CD4-positive, alpha-beta T cell (primary cell): ENCODE measurements at places on chromosomes 12 and 14.

GRCh38 chr14:57928732-57929131 lies 62.8 kb upstream of the SLC35F4 start:
- no peak overlapping the region for H3K4me3 ChIP-seq
- H3K36me3 ChIP-seq, result no peaks in the 10 kb centered on the region
- no peaks in the 10 kb centered on the region for H3K4me1 ChIP-seq
- no peak overlapping the region for H3K27ac ChIP-seq

GRCh38 chr12:2957816-2958431 lies 1.3 kb upstream of the TEAD4 start:
- peaks cover 35% of the 10 kb centered on the region for H3K27me3 ChIP-seq
- no peak overlapping the region for H3K4me3 ChIP-seq
- H3K36me3 ChIP-seq, result no peaks in the 10 kb centered on the region
- no peak overlapping the region for H3K27ac ChIP-seq
- H3K4me1 ChIP-seq, result peaks cover 10% of the 10 kb centered on the region

DNA sequence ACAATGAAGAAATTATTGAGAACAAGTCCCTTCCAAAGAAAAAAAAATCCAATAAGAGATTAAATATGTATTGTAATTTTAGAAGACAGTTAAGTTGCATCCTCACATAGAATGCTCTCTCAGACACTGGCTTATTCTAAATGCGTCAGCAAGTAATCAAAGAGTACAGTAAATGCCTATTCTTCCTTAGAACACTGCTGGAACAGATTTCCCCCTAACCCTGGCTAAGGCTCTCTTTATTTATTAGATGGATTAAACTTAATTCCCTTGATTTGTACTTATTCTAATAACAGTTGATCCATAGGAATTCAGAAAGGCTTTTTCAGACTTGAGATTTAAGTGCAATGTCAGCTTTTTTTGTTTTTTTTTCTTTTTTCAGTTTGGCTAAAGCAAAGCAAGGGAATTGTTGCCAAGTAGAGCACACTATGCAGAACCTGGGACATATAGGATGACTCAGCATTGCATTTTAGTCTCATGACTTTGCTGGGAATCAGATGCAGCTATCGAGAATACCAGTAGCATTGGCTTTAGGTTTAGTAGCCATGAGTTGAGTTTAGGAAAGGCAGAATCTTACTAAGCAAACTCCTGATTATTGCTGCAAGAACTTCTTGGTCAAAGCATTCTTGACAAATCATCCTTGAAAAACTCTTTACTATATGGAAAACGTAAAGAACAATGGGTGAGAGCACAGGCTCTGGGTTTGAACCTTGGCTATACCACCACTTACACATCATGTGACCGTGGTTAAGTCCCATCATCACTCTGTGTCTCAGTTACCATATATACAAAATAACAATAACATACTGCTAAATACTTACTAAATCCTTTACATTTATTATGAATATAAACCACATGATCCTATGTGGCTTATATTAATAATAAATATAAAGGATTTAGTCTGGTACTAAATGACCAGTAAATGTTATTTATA lies 26.7 kb downstream of the MED21 start:
- no peaks in the 10 kb centered on the region for H3K27me3 ChIP-seq
- H3K4me1 ChIP-seq, result no peaks in the 10 kb centered on the region
- DNase-seq, result no peak
- H3K27ac ChIP-seq, result no peak overlapping the region
- no peak overlapping the region for H3K4me3 ChIP-seq
- H3K36me3 ChIP-seq, result no peaks in the 10 kb centered on the region

- no peak overlapping the region for H3K4me3 ChIP-seq
- no peaks in the 10 kb centered on the region for H3K36me3 ChIP-seq
- no peak for DNase-seq
- no peak overlapping the region for H3K27ac ChIP-seq
- no peaks in the 10 kb centered on the region for H3K4me1 ChIP-seq
Measured at GRCh38 chr12:82593143-82593542, 93.6 kb upstream of the TMTC2 start.

GRCh38 chr14:34147461-34147860 lies 196.6 kb upstream of the EGLN3 start:
- H3K36me3 ChIP-seq, result no peaks in the 10 kb centered on the region
- no peaks in the 10 kb centered on the region for H3K27me3 ChIP-seq
- H3K27ac ChIP-seq, result no peak overlapping the region
- no peaks in the 10 kb centered on the region for H3K4me1 ChIP-seq
- H3K4me3 ChIP-seq, result no peak overlapping the region
- no peak for DNase-seq

- H3K36me3 ChIP-seq, result no peaks in the 10 kb centered on the region
- DNase-seq, result no peak
- H3K4me1 ChIP-seq, result no peaks in the 10 kb centered on the region
- no peak overlapping the region for H3K4me3 ChIP-seq
- peaks cover 51% of the 10 kb centered on the region for H3K27me3 ChIP-seq
Measured at GRCh38 chr14:100899884-100900771, 3.4 kb downstream of the RTL1 start.

- H3K4me1 ChIP-seq, result no peaks in the 10 kb centered on the region
- H3K27ac ChIP-seq, result no peak overlapping the region
- no peak overlapping the region for H3K4me3 ChIP-seq
- no peak for DNase-seq
- H3K36me3 ChIP-seq, result no peaks in the 10 kb centered on the region
Measured at GRCh38 chr14:23387916-23388882, 11.4 kb downstream of the CMTM5 start.

GRCh38 chr14:34051966-34052657 lies 101.2 kb upstream of the EGLN3 start:
- no peak for DNase-seq
- H3K36me3 ChIP-seq, result no peaks in the 10 kb centered on the region
- no peak overlapping the region for H3K4me3 ChIP-seq
- no peak overlapping the region for H3K27ac ChIP-seq
- no peaks in the 10 kb centered on the region for H3K27me3 ChIP-seq

DNA sequence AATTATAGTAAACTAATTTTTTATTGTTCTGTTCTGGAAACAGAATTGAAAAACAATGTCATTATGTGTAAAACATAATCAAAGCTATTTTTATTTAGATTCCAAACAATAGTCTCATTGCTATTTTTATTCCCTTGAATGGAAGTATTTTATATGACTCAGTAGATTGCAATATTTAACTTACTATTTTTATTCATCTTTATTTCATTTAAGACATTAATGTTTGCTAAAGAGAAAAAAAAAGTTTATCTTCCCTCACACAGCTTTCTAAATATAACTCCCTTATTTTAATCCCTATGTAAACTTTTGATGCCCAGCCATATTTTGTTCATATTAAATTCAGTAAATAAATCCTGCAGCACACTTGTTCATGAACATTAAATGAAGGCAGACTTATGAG lies 622.4 kb downstream of the SLC6A15 start:
- DNase-seq, result no peak
- no peaks in the 10 kb centered on the region for H3K36me3 ChIP-seq
- H3K27me3 ChIP-seq, result no peaks in the 10 kb centered on the region
- no peak overlapping the region for H3K4me3 ChIP-seq

DNA sequence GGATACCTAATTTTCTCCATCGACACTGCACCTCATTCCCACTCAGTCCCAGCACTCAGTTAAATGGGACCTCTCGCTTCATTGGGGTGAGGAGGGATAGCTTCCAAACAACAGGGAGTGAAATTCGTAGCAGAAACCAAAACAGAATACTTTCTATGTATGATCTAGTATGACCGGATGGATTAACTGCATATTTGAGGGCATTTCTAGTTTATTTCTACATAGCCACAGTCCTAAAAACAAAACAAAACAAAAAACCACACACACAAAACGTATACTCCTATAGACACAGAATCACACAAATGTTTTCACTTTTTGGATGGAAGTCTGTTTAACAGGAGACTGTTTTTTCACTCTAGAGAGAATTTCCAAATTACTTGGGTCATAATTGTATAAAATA lies 307.5 kb upstream of the FKBP4 start:
- no peaks in the 10 kb centered on the region for H3K4me1 ChIP-seq
- no peak overlapping the region for H3K27ac ChIP-seq
- no peak overlapping the region for H3K4me3 ChIP-seq
- no peaks in the 10 kb centered on the region for H3K36me3 ChIP-seq
- peaks cover 4% of the 10 kb centered on the region for H3K27me3 ChIP-seq
- DNase-seq, result no peak

GRCh38 chr12:94684416-94685142 lies 34.2 kb upstream of the TMCC3 start:
- no peak overlapping the region for H3K4me3 ChIP-seq
- no peaks in the 10 kb centered on the region for H3K27me3 ChIP-seq
- H3K4me1 ChIP-seq, result no peaks in the 10 kb centered on the region

DNA sequence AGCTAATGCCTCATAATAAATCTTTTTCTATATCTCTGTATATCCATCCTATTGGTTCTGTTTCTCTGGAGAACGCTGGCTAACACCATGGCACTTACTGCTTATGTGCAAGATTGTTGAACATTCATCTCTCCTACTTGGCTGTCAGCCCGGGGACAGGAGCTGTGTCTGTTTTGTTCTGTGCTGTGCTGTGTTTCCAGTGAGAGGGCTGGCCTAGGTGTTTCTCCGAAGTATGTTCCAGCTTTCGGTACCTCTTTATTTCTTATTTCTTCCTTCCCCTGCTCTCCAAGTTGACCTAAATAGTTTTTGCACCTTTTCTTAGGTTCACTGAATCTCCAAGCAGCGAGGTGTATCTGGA lies 18.8 kb upstream of the NR4A1 start:
- no peaks in the 10 kb centered on the region for H3K27me3 ChIP-seq
- no peak for DNase-seq
- H3K36me3 ChIP-seq, result no peaks in the 10 kb centered on the region
- H3K27ac ChIP-seq, result peak overlapping the region; percentile 57
- peak overlapping the region; percentile 56 for H3K4me3 ChIP-seq

- no peak overlapping the region for H3K27ac ChIP-seq
- no peaks in the 10 kb centered on the region for H3K4me1 ChIP-seq
- H3K27me3 ChIP-seq, result no peaks in the 10 kb centered on the region
- H3K36me3 ChIP-seq, result no peaks in the 10 kb centered on the region
- H3K4me3 ChIP-seq, result no peak overlapping the region
- DNase-seq, result peak; percentile 74
Measured at GRCh38 chr12:55073043-55074022, 52.9 kb upstream of the OR9K2 start.

- no peak overlapping the region for H3K27ac ChIP-seq
- H3K4me1 ChIP-seq, result no peaks in the 10 kb centered on the region
- H3K27me3 ChIP-seq, result no peaks in the 10 kb centered on the region
- no peak for DNase-seq
Measured at GRCh38 chr12:16269946-16270345, 7.5 kb downstream of the SLC15A5 start.

DNA sequence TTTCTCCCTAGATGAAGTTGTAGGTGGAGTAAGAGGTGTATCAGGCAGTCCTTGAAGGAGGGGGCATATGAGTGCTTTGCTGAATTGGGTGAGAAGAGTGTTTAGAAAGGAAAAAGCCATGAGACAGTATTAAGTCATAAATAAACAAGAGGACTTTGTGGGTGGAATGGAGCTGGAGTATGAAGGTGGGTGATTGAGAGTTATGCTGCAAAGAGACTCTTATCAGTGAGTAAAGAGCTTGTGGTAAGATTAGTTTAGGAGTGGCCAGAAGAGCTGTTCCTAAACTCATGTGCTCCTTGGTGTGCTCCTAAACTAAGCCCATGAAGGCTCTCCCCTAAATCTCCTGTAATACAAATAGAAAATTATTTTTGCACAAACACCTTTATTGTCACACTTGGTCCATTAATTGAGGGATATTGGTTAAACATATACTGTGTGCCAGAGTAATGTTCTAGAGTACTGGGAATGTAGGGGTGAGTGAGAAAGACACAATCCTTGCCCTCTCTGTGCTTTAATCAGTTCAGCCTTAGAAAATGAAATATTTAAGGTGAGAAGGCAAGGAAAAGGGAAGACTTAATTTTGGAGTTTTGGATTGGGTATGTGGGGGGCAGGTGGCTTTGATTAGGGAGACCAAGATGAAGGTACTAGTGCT lies 9.8 kb downstream of the CHPT1 start:
- H3K4me3 ChIP-seq, result no peak overlapping the region
- H3K27ac ChIP-seq, result no peak overlapping the region
- DNase-seq, result no peak
- no peaks in the 10 kb centered on the region for H3K27me3 ChIP-seq
- peaks cover 7% of the 10 kb centered on the region for H3K4me1 ChIP-seq

DNA sequence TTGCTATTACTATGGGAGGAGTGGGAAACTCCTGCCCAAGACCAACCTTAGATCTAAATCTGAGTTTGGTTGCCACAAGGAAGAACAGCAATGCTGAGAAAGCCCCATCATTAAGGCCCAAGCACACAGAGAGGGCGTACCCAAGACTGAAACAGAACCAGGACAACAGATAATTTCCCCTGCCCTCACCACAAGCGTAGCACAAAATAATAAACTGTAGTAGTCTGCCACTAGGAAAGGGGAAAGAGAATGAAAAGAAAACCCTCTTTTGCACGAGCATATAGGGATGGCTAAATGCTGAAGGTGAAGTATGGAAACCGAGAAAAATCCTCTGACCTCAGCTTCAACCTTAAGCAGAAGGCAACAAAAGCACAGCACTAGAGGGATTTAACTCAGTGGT lies 76.5 kb upstream of the DHRS4 start:
- H3K4me3 ChIP-seq, result no peak overlapping the region
- H3K27ac ChIP-seq, result no peak overlapping the region
- H3K4me1 ChIP-seq, result no peaks in the 10 kb centered on the region
- DNase-seq, result no peak
- H3K27me3 ChIP-seq, result peaks cover 3% of the 10 kb centered on the region
- no peaks in the 10 kb centered on the region for H3K36me3 ChIP-seq

DNA sequence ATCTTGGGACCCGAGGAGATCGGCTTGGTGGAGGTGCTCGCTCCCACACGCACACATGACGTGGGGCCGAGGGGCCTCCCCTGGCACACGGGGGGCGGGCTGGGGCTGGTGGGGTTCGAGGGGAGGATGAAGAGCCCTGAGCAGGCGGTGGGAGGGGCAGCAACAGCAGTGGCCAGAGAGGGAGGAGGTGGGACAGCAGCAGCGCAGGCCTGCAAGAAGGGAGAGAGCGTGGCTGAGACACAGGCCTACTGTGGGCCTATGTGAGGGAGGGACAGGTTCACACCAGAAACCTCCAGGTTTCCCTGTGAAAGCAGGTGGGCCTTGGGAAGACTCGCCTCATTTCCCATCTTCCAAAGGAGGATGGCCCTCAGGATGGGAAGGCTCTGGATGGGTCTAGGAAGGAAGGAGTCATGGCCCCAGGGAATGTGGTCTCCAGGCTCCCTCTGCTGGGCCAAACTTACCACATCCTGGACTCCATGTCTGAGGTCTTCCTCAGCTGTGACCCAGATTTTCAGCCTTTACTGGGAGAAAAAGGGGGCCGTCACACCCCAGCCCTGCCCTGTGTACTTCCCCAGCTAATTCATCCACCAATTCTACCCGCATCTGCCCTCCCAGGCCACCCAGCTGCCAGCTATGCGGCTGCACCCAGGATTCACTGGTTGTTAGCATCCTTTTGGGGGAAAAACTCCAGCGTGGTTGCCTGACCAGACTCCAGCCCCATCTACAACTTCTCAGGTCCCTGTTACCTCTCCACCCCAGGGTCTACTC lies 2.8 kb downstream of the PIANP start:
- H3K4me1 ChIP-seq, result peaks cover 26% of the 10 kb centered on the region
- peaks cover 23% of the 10 kb centered on the region for H3K27me3 ChIP-seq
- H3K27ac ChIP-seq, result no peak overlapping the region

- peaks cover 5% of the 10 kb centered on the region for H3K27me3 ChIP-seq
- no peaks in the 10 kb centered on the region for H3K4me1 ChIP-seq
- DNase-seq, result no peak
- no peaks in the 10 kb centered on the region for H3K36me3 ChIP-seq
- no peak overlapping the region for H3K4me3 ChIP-seq
Measured at GRCh38 chr14:99300190-99300589, 28.2 kb upstream of the BCL11B start.
